Activated CD4-positive, alpha-beta memory T cell treated with anti-CD3 and anti-CD28 coated beads, Interleukin-2, amount 10 ng/mL, durations not matched to agents 7 days and 5 days (primary cell): ENCODE measurements at places on chromosomes 6 and 20. TPM values are rescaled to one million over a fixed set of nuclear protein-coding genes. Genes with fewer than 3 reads are reported as not detected.

- H3K36me3 ChIP-seq, result peaks cover 30% of the 10 kb centered on the region
- no peak for DNase-seq
- peak overlapping the region; percentile 96 for H3K27ac ChIP-seq
- no peaks in the 10 kb centered on the region for H3K27me3 ChIP-seq
- peak overlapping the region; percentile 78 for H3K4me3 ChIP-seq
Measured at GRCh38 chr6:16698997-16699868, 62.0 kb downstream of the ATXN1 start.

The C6orf163 gene
- 0.86 TPM for total RNA-seq

DNA sequence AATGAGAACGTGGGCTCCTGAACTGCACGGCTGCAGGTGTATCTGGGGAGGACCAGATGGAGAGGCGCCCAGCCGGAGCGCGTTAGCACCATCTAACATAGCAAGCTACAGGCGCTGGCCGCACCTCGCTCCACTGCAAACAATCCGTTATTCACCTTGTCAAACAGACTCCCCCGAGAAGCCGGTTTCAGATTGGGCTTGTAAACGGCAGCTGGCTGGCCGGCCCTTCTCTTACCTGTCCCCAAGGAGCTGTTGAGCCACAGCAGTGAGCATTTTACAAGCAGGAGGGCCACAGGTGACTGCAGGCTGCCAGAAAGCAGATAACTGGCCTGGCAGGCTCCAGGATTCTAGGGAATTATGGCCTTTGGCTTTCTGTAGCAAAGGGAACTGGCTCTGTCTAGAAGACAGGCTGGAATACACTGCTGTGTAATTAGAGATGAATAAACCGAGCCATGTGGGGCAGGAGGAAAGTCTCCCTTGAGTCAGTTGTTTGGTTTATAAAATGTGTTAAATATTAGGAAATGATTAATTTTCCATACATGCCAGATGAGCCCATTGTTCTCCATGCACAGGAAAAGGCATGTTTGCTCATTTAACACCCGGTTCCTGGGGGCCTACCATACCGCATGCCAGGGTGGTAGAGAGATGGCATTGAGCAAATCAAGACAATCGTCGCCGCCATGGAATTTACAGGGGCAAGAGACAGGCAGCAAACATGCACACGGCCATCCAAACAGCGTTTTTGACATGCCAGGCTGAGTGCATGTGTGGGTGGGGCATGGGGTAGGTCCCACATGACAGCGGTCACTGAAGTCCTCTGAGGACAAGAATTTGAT is 159.3 kb downstream of the NFATC2 start:
- no peaks in the 10 kb centered on the region for H3K27me3 ChIP-seq
- no peak overlapping the region for H3K4me3 ChIP-seq
- no peak overlapping the region for H3K27ac ChIP-seq
- H3K4me1 ChIP-seq, result peaks cover 51% of the 10 kb centered on the region
- no peak for DNase-seq

The HLA-DQA2 gene
- not detected for total RNA-seq

- no peak overlapping the region for H3K4me3 ChIP-seq
- peaks cover 3% of the 10 kb centered on the region for H3K36me3 ChIP-seq
- peaks cover 2% of the 10 kb centered on the region for H3K27me3 ChIP-seq
- no peaks in the 10 kb centered on the region for H3K4me1 ChIP-seq
- no peak overlapping the region for H3K27ac ChIP-seq
Measured at GRCh38 chr20:30811885-30812671, 445.4 kb upstream of the DEFB115 start.

DNA sequence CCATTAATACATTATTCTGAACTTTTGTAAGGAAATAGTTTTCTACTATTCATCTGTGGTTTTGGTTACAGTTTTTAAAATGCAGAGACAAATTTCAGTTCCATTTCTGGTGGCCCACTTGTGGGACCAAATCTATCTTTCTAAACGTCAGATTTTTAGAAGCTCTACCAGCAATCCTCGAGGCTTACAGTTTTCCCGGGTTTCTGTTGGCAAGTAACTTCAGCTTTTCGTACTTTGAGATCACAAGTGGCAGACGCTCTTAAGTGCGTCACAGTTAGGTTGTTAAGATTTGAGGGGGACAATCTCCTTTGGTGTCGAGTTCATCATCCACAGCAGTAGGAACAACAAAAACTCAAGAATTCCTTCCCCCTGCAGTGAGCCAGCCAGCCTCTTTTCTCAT is 60.0 kb downstream of the JARID2 start:
- no peak for DNase-seq
- no peak overlapping the region for H3K4me3 ChIP-seq
- peaks cover 73% of the 10 kb centered on the region for H3K4me1 ChIP-seq
- peaks cover 20% of the 10 kb centered on the region for H3K36me3 ChIP-seq
- no peaks in the 10 kb centered on the region for H3K27me3 ChIP-seq

The NKX2-2 gene
- total RNA-seq, result not detected

DNA sequence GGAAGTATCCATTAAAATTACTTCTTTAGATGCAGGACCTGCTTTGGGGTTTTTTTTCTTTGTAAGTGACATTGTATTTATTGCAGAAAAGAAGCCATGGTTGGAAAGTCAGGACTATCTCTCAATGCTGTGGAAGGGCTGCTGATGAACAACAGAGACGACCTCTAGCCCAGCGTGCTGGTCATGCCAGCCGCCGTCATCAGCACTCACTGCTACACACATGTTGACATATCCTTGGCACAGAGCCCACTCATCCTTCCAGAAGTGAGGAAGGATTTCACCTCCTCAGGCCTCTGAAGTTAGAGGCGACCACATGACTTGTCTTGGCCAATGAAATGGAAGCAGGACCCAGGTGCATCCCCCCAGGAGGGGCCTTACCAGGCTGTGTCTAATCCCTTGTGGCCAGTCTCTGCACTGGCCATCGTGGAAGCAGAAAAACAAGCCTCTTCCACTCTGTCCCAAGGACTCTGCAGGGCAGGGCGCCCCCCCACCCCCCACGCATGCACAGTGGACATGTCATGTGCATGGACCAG is 343.5 kb downstream of the TAF4 start:
- no peak for DNase-seq
- H3K27me3 ChIP-seq, result no peaks in the 10 kb centered on the region
- no peak overlapping the region for H3K4me3 ChIP-seq
- H3K36me3 ChIP-seq, result peaks cover 2% of the 10 kb centered on the region
- peaks cover 12% of the 10 kb centered on the region for H3K4me1 ChIP-seq
- no peak overlapping the region for H3K27ac ChIP-seq

DNA sequence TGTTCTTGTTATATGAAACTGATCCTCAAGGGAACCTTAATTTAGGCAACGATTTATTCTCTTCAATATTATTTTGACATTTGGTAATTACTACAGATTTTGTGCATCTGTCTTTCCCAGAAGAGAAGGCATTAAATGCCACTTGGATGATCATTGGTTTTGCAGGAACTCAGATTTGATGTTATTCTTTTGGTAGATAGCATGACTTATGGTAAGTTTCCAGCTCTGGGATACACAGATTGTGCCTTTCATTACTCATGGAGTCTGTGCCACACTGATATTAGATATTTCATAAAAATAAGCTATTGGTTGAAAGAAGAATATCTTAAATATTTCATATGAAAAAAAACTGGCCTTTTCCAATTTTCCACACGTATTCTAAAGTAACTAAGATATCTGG is 120.1 kb downstream of the AIG1 start:
- no peaks in the 10 kb centered on the region for H3K4me1 ChIP-seq
- H3K27me3 ChIP-seq, result no peaks in the 10 kb centered on the region
- H3K4me3 ChIP-seq, result no peak overlapping the region
- no peak overlapping the region for H3K27ac ChIP-seq

The SLC44A4 gene
- total RNA-seq, result 0.38 TPM

DNA sequence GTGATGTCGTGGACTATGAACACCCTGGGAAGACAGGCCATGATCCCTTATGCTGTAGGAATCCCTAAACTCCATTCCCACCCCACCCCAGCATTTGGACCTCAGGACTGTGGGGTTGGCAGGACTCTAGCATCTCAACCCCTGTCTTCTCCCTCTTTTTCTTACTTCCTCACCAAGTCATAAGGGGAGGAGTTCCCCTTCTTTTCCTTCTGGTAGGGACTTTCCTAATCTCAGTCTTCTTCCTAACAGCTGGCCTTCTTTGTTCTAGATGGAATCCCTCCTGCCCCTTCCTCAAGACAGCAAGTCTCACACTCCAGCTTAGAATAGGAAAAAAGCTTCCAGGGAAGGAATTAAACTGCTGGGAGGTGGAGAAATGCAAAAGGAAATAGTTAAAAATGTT is 2.3 kb upstream of the SIRPB2 start:
- no peak for DNase-seq
- H3K4me3 ChIP-seq, result no peak overlapping the region
- H3K4me1 ChIP-seq, result no peaks in the 10 kb centered on the region
- H3K36me3 ChIP-seq, result no peaks in the 10 kb centered on the region

- peak overlapping the region; percentile 76 for H3K27ac ChIP-seq
- no peaks in the 10 kb centered on the region for H3K27me3 ChIP-seq
- H3K4me1 ChIP-seq, result peaks cover 61% of the 10 kb centered on the region
- no peak overlapping the region for H3K4me3 ChIP-seq
- peak; percentile 65 for DNase-seq
Measured at GRCh38 chr20:36591854-36592641, 13.5 kb upstream of the RAB5IF start.

DNA sequence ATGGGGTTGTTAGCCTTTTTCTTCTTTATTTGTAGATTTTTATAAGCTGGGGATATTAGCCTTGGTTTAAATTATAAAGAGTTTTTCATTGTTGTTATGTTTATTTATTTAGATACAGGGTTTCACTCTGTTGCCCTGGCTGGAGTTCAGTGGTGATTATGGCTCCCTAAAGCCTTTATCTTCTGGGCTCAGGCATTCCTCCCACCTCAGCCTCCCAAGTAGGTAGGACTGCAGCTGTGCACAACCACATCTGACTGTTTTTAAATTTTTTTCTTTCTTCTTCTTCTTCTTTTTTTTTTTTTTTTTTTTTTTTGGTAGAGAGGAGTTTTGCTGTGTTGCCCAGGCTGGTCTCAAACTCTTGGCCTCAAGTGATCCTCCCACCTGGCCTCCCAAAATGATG is 80.9 kb downstream of the UBE3D start:
- no peaks in the 10 kb centered on the region for H3K27me3 ChIP-seq
- DNase-seq, result no peak
- no peaks in the 10 kb centered on the region for H3K4me1 ChIP-seq
- no peak overlapping the region for H3K27ac ChIP-seq

The HCRTR2 gene
- not detected for total RNA-seq

DNA sequence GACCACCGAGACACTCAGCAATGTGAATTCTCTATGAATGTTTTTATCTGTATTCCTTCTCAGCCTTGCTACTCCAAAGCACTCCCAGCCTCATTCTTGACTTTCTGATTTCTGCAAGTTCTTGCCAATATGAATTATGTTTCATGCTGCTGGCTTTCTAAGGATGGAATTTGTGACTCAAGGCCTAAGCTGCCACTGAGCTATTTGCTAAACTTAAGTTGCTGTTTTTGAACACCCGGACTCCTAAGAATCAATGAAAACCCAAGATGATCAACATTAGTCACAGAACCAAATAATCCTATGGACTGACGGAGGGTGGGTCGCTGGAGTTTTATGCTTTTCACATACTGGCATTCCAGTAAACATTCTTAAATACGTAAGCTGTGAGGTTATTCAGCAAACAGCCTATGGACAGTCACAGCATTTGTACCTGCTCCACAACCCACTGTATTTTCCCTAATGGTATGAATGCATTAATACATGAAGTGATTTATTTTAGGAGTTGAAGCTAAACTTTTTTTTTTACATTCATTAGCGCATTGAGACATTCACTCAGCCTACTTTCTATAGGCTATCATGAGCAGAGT is 8.2 kb upstream of the PXDC1 start:
- H3K4me1 ChIP-seq, result no peaks in the 10 kb centered on the region
- H3K36me3 ChIP-seq, result no peaks in the 10 kb centered on the region
- H3K27me3 ChIP-seq, result peaks cover 5% of the 10 kb centered on the region
- no peak for DNase-seq
- no peak overlapping the region for H3K4me3 ChIP-seq

DNA sequence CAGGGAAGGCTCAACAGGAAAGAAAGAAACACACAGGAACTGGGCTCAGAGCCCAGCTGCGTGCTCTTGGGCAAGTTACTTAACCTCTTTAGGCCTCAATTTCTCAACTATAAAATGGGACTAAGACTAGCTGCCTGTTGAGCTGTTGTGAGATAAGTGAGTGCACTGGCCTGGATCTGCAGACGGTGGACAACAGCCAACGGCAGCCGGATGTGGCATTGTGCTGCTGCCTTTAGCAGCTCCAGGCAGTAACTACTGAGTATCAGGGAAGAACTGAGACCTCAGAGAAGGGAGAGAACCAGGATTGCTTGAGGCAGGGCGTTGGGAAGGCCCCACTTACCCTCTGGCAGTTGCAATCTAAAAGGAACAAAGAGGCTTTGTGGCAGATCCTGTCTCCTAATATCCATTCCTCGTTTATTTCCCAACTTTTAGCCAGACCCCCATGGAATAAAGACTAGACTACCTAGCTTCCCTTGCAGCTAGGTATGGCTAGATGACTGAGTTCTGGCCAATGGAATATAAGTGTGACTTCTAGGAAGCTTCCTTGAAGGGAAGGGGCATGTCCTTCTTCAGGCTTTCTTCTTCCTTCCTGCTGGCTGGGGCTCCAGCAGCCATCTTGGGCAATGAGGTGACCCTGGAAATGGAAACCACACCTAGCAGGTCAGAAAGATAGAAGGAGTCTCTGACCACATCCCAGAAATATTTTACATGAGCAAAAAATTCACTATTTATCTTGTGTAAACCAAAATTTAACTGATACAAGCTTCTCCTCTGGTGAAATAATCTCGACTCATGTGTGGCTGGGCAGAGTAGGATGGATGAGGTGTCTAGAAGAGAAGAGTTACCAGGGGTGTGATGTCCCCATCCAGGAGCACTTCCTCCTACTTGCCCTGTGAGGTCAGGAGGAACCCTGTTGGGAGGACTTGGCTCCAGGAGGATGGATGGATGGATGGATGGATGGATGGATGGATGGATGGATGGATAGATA is 67.6 kb downstream of the MRPL14 start:
- peaks cover 2% of the 10 kb centered on the region for H3K27me3 ChIP-seq
- no peak overlapping the region for H3K27ac ChIP-seq
- H3K4me1 ChIP-seq, result peaks cover 21% of the 10 kb centered on the region
- H3K36me3 ChIP-seq, result no peaks in the 10 kb centered on the region
- no peak for DNase-seq
- H3K4me3 ChIP-seq, result no peak overlapping the region
